MCF 10A (cell line): ENCODE measurements at places on chromosomes 1 and 21. TPM values are rescaled to one million over a fixed set of nuclear protein-coding genes. Genes with fewer than 3 reads are reported as not detected.

The PDPN gene
- total RNA-seq, result 30.7 and 35.1 TPM in 2 replicates

The OR14K1 gene
- not detected in 2 replicates for total RNA-seq

The NES gene
- total RNA-seq, result not detected in 2 replicates

The LCE3A gene
- total RNA-seq, result not detected in 2 replicates

The DPT gene
- 1.1 and 1.9 TPM in 2 replicates for total RNA-seq

The NT5C1A gene
- total RNA-seq, result not detected in 2 replicates

The OR2L13 gene
- total RNA-seq, result not detected in 2 replicates

The JAM2 gene
- total RNA-seq, result 0.07 TPM in 1 of 2 replicates, not detected in the other

The C4BPB gene
- total RNA-seq, result not detected in 2 replicates

The DENND2C gene
- total RNA-seq, result 5.8 and 6.0 TPM in 2 replicates

The CD244 gene
- total RNA-seq, result not detected in 2 replicates

The CACYBP gene
- total RNA-seq, result 169 and 205 TPM in 2 replicates
